ENCODE measurements at places on chromosomes 3 and 15.

GRCh38 chr3:127450331-127450730, 140.2 kb downstream of the TPRA1 start:
- DNase-seq = no peak

DNA sequence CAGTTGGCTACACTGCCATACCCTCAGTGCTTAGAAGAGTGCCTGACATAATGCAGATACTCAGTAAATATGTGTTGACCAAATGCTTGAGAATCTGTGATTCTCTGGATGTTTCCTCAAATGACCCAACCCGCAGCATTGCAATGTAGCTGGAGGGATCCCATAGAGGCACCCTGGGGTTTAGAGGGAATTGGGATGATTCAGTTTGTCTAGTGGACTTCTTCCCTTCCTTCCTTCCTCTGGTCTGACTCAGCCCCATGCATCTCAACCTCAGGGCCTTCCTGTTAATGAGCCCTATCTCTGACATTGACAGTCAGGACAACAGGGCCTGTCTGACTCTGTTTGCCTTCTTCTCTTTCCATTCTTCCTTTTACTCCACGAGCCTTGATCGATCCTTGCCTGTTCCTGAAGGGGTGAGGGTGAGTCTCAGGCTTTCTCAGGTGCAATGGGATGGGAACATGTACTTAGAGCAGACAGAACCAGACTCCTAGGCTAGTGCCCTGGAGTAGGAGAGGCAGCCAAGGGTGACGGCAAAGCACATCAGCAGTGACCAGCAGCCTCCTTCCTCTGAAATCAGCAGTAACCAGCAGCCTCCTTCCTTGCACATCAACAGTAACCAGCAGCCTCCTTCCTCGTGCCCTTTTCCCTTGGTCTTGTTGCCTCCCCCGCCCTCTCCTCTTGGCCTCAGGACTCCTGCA, 78.2 kb downstream of the DGKG start:
- DNase-seq = no peak

DNA sequence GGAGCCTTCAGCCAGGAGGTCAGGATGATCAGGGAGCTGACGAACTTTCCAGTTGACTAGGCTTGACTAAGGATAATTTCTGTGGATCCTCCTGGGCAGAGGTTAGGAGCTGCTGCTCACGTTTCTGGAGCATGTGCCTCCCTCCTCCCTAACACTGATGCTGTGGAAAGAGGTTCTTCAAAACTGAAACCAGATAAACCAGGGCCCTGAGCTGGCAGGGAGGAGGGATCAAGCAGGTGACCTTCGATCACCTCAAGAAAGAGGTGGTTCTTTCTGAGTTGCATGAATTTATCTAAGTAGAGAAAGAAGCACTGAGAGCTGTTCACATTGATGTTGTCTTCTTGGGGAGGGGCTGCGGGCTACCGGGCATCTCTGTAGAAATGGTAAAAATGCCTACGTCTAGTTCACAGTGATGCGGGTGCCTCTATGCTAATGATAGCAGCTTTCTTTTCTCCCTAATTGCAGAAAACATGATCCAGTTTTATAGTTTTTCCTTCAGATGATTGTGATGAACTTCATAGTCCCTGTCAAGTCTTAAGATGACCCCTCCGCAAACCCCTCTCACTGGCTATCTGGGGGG, 332.7 kb upstream of the LRRFIP2 start:
- no peak for DNase-seq

- DNase-seq = no peak
Observed at GRCh38 chr3:195889870-195890295, 18.5 kb downstream of the TNK2 start.

DNA sequence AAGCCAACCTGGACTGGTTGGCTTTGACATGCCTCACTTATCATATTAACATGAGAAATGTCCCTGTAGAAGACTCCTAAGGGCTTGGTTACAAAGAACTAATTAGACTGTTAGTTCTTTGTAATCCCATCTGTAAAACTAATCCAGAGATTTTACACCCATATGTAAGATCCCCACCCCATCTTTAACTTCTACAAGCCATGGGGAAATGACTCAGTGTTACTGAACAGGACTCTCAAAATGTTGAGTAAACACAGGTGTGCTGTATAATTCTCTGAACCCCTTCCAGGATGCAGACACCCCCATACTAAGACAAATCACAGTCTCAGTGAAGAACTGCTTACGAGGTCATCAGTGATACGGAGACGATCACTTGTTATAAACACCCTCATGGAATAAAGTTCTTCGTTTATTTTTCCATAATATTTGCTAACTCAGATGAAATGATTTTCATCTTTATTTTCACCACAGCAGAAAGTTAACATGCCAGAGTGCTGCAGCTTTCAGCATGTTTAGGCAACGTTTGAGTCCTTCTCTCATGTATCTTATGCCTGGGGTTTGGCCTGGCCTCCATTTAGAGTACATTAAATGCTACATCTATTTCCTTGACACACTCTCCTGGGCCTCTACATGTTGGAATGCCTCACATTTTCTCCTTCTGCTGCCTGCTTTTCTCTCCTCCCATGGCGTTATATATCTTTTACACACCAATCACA, 55.3 kb upstream of the LEKR1 start:
- no peak for DNase-seq

DNA sequence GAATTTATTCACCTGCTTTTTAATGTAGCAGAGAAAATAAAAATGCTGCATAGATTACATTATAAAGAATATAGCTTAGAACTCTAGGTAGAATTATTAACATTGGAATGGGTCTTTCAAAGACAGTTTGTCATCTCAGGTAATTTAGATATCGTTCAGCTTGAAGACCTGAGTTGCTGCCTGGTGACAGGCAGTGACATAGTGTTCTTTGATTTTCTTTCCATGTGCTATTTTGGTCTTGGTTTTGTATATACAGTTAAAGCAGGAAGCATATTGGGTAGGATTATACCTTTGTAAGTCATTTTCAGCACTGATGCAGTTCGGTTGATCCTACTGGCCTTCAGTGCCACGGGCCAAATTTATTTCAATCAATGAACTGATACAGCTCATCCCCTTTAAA, 98.7 kb downstream of the BBX start:
- no peak for DNase-seq

- DNase-seq = peak; percentile 19
Observed at GRCh38 chr3:40179016-40179415, 130.5 kb upstream of the EIF1B start.

- no peak for DNase-seq
Observed at GRCh38 chr3:52240059-52240885, 1.3 kb upstream of the TWF2 start.

- DNase-seq = no peak
Observed at GRCh38 chr3:20235796-20236195, 49.8 kb upstream of the SGO1 start.

DNA sequence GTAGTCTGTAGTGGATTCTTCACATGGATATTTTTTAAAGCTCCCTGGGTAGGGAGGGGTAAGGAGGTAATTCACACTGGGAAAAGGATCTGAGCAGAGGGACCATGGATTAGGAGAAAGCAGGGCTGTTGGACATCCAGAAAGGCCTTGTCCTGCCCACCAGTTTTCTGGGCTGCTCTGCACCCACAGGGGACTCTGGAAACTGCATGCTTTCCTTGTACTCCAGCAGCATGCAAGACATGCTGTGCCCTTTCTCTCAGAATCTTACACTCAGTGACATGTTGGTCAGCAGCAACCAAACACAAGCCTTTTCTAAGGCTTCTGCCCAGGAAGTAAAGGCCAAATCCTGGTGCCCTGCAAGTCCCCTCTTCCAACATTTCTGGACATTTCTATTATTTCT, 2.5 kb upstream of the FBN1 start:
- no peak for DNase-seq

DNA sequence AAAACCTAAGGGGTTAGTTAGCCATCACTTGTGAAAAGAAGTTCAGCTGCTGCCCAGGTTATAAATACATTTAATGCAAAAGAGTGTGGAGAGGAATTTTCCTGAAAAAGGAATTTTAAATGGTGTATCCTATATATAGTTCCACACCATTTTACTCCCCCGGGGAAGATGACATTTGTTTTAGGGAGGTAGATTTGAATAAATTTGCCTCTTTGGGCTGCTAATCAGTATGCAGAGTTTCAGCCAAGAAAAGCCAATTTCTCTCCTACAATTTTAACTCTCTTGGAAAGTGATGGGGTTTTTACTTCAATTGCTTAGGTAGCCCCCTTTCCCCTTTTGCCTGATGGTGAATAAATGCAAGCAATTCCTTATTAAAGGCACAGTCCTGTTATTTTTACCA, 161.2 kb downstream of the OTOL1 start:
- no peak for DNase-seq

DNA sequence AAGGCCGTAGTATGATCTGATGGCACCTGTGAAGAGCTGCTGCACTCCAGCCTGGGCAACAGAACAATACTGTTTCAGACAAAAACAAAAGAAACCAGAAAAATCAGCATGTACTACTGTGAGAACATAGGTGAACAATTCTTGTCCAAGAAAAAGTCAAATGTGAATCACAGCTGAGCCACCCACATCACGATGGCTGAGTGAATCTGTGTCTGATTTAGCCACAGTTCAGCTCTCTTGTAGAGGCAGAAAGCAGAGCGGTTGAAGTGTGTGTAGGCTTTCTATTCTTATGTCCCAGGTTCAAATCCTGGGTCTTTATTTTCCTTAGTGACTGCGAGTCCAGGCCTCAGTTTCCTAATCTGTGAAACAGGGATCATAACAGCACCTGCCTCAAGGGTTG, 4.4 kb upstream of the FURIN start:
- no peak for DNase-seq

DNA sequence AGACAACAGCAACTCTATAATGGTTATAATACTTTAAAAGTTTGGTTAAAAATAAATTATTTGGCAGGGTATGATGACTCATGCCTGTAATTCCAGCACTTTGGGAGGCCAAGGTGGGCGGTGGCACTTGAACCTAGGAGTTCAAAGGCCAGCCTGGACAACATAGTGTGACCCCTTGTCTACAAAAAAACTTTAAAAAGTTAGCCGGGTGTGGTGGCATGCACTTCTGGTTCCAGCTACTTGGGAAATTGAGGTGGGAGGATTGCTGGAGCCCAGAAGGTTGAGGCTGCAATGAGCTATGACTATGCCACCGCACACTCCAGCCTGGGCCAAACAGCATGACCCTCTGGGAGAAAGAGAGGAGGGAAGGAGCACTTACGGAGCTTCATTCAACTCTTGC, 7.7 kb upstream of the TRPC1 start:
- no peak for DNase-seq

DNA sequence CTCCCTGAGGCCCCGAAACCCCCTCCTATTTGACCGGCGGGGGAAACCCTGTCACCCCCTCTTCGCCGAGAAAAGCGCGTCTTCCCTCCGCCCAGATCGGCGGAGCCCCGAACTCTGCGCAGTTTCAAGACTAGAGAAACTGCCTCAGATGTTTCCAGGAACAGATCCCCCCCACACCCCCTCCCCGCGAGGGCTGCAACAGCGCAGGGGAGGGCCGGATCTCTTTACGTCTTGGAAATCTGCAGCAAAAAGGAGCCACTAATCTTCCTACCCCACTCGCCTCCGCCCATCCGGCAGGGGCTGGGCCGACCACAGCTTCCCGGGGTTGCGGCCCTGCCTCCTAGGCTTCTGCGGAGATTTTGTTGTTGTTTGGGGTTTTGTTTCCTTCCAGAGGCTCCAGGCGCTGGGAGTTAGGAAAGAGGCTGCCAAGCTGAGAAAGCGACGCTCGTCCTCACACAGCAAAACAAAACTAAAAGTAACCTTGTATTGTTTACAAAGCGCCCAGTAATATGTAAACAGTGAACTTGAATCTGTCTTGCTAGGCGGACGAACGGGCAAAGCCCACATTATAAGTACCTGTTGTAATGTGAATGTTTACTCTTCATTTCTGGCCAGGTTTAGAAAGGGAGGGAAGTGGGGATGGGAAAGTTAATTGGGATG, 2.2 kb downstream of the FOXB1 start:
- peak; percentile 50 for DNase-seq

GRCh38 chr3:111519178-111519855, 22.7 kb upstream of the CD96 start:
- no peak for DNase-seq

- no peak for DNase-seq
Observed at GRCh38 chr15:74663303-74664027, 32.4 kb downstream of the EDC3 start.

DNA sequence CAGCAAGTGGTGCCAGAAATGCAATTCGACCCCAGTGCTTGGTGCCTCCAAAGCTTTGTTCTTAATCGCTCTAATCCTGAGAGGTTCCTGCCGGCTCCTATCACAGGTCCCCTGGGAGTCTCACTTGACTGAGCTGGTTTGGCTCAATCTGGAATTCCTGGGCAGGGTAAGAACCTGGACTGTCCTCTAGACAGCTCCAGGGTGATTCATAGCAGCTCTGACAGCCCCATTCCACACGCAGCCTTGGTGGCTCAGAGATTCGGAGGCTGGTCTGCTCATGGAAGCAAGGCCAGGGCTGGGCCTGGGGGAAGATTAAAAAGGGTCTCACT, 37.9 kb downstream of the MYO5C start:
- no peak for DNase-seq

DNA sequence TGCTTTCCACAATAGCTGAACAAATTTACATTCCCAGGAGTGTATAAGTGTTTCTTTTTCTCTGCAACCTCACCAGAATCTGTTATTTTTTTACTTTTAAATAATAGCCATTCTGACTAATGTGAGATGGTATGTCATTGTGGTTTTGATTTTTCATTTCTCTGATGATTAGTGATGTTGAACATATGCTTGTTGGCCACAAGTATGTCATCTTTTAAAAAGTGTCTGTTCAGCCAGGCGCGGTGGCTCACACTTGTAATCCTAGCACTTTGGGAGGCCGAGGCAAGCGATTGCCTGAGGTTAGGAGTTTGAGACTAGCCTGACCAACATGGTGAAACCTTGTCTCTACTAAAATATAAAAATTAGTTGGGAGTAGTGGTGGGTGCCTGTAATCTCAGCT, 619.3 kb downstream of the SI start:
- DNase-seq = no peak

DNA sequence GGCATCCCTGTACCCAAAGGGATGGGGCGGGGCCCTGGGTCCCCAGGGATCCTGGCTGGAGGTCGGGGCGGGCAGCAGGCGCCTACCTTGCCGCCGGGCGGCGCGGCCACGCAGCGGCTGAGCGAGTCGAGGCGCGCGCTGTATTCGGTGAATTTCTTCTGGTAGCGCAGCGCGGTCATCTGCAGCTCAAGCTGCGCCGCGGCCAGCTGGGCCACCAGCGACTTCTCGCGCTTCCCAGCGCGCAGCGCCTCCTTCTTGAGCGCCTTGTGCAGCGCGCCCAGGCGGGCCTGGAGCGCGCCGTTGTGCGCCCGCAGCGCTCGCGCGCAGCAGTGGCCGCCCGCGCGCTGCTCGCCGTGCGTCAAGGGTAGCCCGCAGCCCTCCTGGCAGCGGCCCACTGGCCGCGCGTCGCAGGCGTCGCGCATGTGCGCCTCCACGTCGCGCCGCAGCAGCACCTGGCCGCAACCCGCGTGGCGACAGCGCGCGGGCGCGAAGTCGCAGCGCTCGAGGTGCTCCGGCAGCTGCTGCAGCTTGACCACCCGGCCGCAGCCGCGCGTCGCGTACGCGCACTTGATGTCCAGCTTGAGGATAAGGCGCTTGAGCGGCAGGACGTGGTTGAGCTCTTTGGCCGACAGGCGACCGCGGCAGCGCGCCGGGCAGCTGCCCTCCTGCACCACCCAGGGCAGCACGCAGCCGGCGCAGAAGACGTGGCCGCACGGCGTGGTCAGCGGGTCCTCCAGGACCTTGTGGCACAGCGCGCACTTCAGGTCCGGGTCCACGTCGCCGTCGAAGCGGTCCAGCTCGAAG, 522 bp downstream of the PDZRN3 start:
- DNase-seq = no peak

- DNase-seq = no peak
Observed at GRCh38 chr3:20537234-20537633, 351.2 kb upstream of the SGO1 start.

- DNase-seq = no peak
Observed at GRCh38 chr3:23697416-23697815, 108.3 kb upstream of the UBE2E1 start.

- no peak for DNase-seq
Observed at GRCh38 chr3:50147016-50147415, 8.1 kb upstream of the SEMA3F start.

Data from activated CD4-positive, alpha-beta T cell treated with anti-CD3 and anti-CD28 coated beads for 1 hour (primary cell).